ENCODE measurements at places on chromosomes 3 and 15. TPM values are rescaled to one million over a fixed set of nuclear protein-coding genes. Genes with fewer than 3 reads are reported as not detected.

Gene SMCO1
- total RNA-seq, result not detected

Gene TMC3
- not detected for total RNA-seq

Gene LDHAL6B
- not detected for total RNA-seq

Gene ALPK3
- total RNA-seq, result 2.6 TPM

Gene WDR93
- 1.0 TPM for total RNA-seq

Gene CSTA
- 9.1 TPM for total RNA-seq

Gene NUP210
- total RNA-seq, result 2.2 TPM

Gene FES
- total RNA-seq, result 41.4 TPM

Gene PLA2G4E
- not detected for total RNA-seq

Gene LCTL
- not detected for total RNA-seq

Gene IGSF11
- total RNA-seq, result 1.9 TPM

Gene KBTBD12
- total RNA-seq, result not detected

Gene GPD1L
- total RNA-seq, result 56.3 TPM

Gene FBXO40
- total RNA-seq, result not detected

Gene TMF1
- total RNA-seq, result 61.5 TPM

Gene LTF
- 282 TPM for total RNA-seq

Gene FBXL22
- total RNA-seq, result 0.64 TPM

Gene CELSR3
- total RNA-seq, result 1.3 TPM

Gene SUCLG2
- 58.1 TPM for total RNA-seq

Gene MAGEL2
- 0.16 TPM for total RNA-seq

Gene RASA2
- 22.0 TPM for total RNA-seq

Gene SPINK8
- not detected for total RNA-seq

Gene CHRM5
- not detected for total RNA-seq
